ENCODE measurements at places on chromosomes 5 and 9. TPM values are rescaled to one million over a fixed set of nuclear protein-coding genes. Genes with fewer than 3 reads are reported as not detected.
A peak's percentile ranks its signal among the peaks of the same experiment; 100 is the strongest.

GRCh38 chr5:139181835-139182452 is 16.2 kb downstream of the SIL1 start:
- H3K4me1 ChIP-seq = peaks cover 22% of the 10 kb centered on the region
- DNase-seq = no peak
- H3K4me3 ChIP-seq = no peak overlapping the region
- H3K27ac ChIP-seq = no peak overlapping the region
- peaks cover 9% of the 10 kb centered on the region for H3K27me3 ChIP-seq

- H3K4me1 ChIP-seq = peaks cover 21% of the 10 kb centered on the region
- H3K36me3 ChIP-seq = peaks cover 9% of the 10 kb centered on the region
- no peak overlapping the region for H3K4me3 ChIP-seq
Observed at GRCh38 chr9:137278721-137279711, 1.5 kb downstream of the TOR4A start.

DNA sequence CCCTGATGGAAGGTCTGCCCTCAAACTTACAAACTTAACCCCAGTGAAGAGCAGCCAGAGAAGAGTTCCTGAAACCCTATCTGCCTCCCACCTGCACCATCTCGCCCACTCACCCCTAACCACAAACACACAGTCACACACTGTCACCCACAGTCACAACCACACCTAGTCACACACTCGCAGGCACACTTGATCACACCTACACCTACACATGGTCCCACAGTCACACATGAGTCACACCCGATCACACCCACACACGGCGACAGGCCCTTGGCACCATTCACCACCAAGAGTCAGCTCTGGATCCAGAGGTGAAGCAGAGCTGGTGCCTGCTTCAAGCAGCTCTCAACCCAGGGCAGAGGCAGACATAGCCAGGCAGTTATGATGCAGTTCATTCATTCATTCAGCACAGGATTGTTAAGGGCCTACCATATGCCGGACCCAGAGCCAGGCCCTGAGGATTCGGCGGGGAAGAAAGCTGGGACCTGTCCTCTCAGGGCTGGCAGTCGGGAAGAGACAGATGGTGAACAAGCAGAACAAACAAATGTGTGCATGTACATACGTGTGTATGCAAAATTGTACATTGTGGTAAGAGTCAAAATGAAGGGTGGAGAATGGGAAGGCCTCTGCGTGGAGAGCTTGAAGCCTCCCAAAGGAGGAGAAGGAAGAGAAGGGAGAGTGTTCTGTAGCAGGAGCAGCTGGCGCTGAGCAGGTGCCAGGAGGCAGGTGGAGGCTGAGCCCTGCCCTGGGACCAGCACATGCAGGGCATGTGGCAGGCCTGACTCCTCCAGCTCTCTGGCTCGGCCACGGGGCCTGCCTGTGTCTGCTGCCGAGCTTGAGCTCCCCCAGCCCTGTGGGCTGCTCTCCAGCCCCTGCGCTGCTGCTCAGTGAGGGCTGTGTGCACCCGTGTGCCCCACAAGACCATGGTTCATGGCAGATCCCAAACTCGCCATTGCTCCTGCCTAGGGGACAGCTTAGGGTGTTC is 6.4 kb downstream of the TSPAN17 start:
- no peak for DNase-seq
- H3K4me3 ChIP-seq = peak overlapping the region; percentile 29
- peak overlapping the region; percentile 21 for H3K27ac ChIP-seq
- peaks cover 22% of the 10 kb centered on the region for H3K27me3 ChIP-seq

DNA sequence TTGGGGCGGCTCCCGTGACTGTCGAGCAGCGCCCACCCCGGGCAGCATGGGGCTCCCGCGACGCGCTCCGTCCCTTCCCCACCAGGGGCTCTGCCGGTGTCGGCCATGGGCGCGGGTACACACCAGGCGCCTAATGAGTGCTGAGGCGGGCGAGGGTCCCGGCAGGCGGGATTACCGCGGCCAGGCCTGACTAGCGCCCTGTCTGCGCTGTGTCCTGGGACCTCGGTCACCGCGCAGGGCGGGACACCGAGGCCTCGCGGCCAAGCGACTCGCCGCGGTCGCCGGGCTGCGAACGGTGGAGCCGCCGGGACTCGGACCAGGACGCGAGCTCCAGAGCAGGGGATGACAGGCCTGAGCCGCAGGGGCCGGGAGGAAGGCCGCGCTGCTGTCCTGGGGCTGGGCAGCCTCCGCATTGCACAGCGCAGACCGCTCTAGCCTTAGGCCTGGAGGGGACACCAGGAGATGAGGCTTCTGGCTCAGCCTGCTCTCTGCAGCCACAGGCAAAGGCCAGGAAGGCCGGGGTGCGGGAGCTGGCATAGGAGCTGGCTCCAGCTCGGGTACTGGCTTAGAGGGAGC is 14.1 kb downstream of the LCN10 start:
- peak; percentile 52 for DNase-seq
- peaks cover 23% of the 10 kb centered on the region for H3K4me1 ChIP-seq
- H3K36me3 ChIP-seq = peaks cover 22% of the 10 kb centered on the region

DNA sequence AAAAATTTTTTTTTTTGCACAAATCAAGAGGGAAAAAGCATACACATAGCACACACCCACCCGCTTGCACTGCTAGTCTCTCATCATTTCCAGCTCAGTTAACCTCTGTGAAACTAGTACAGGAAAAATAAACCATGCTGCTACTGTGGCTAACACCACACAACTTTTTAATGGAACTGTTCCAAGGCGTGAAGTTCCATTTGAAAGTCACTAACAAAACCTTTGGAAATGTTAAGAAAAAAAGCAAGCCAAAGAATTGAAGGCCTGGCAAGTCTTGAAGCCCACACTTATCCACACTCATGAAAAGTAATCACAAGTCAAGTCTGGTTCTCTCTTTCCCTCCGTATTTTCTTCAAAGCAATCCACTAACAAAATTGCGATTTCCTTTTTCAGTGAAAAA is 116.3 kb downstream of the FANCC start:
- no peak overlapping the region for H3K4me3 ChIP-seq
- no peak overlapping the region for H3K27ac ChIP-seq
- no peaks in the 10 kb centered on the region for H3K36me3 ChIP-seq
- no peak for DNase-seq
- no peaks in the 10 kb centered on the region for H3K4me1 ChIP-seq

- peaks cover 26% of the 10 kb centered on the region for H3K4me1 ChIP-seq
- H3K27ac ChIP-seq = peak within 1 kb of the TSS; percentile 81
- H3K27me3 ChIP-seq = peaks cover 10% of the 10 kb centered on the region
- peak; percentile 88 for DNase-seq
Observed at GRCh38 chr5:135398855-135399793, at the start of gene MACROH2A1. Gene MACROH2A1 (minus strand): TSS chr5:135399231. CDS start chr5:135389093, 10,138 bp downstream.

DNA sequence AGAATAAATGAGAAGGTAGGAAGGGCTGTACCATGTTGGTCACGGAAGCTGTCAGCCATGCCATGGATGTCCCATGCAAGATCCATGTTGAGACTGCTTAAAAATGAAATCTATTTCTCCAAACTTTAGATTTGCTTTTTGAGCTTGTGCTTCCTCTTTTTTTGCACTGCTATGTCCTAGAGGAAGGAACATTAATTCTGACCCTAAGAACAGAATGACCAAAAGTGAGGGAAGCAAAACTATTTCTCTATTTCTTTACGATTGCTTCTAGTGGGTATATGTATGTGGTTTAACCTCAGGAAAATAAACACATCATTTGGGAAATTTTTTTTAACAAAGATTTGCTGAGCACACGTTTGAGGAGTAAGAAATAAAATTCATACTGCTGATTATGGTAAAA is 84.6 kb downstream of the USP20 start:
- H3K27ac ChIP-seq = no peak overlapping the region
- no peak overlapping the region for H3K4me3 ChIP-seq
- no peaks in the 10 kb centered on the region for H3K27me3 ChIP-seq
- no peak for DNase-seq

DNA sequence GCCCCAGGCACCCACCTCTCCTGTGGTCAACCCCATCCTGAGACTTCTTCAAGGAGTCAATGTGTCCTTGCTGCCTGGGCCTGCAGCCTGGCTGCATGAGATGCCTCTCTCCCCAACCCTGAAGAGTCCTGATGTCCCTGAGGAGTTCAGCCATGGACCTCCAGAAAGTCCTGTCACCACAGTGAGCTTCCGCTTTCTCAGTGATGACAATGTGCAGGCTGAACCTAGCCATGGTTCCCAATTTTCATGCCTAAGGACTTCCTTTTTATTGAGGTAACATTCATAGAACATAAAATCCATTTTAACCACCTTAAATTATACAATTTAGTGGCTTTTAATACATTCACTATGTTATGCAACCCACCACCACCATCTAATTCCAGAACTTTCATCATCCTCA is 29.1 kb downstream of the DAP start:
- peaks cover 68% of the 10 kb centered on the region for H3K4me1 ChIP-seq
- peaks cover 41% of the 10 kb centered on the region for H3K36me3 ChIP-seq
- H3K27ac ChIP-seq = no peak overlapping the region
- DNase-seq = no peak
- H3K27me3 ChIP-seq = peaks cover 8% of the 10 kb centered on the region

GRCh38 chr5:123880875-123881274 is 368.9 kb downstream of the CSNK1G3 start:
- no peaks in the 10 kb centered on the region for H3K27me3 ChIP-seq
- H3K36me3 ChIP-seq = no peaks in the 10 kb centered on the region
- no peak for DNase-seq
- H3K4me1 ChIP-seq = peaks cover 25% of the 10 kb centered on the region

DNA sequence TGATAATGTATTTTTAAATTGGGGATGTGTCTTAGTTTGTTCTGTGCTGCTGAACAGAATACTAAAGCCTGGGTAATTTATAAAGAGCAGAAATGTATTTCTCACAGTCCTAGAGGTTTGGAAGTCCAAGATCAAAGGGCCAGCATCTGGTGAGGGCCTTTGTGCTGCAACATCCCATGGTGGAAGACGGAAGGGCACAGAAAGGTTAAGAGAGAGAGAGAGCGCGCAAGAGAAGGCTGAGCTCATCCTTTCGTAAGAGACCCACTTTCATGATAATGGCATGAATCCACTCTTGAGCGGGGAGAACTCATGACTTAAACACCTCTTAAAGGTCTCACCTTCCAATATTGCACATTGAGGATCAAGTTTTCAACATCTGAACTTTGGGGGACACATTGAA is 79.1 kb upstream of the GOLM1 start:
- H3K4me3 ChIP-seq = no peak overlapping the region
- no peaks in the 10 kb centered on the region for H3K36me3 ChIP-seq
- no peak for DNase-seq
- peaks cover 2% of the 10 kb centered on the region for H3K27me3 ChIP-seq
- no peak overlapping the region for H3K27ac ChIP-seq
- H3K4me1 ChIP-seq = no peaks in the 10 kb centered on the region

DNA sequence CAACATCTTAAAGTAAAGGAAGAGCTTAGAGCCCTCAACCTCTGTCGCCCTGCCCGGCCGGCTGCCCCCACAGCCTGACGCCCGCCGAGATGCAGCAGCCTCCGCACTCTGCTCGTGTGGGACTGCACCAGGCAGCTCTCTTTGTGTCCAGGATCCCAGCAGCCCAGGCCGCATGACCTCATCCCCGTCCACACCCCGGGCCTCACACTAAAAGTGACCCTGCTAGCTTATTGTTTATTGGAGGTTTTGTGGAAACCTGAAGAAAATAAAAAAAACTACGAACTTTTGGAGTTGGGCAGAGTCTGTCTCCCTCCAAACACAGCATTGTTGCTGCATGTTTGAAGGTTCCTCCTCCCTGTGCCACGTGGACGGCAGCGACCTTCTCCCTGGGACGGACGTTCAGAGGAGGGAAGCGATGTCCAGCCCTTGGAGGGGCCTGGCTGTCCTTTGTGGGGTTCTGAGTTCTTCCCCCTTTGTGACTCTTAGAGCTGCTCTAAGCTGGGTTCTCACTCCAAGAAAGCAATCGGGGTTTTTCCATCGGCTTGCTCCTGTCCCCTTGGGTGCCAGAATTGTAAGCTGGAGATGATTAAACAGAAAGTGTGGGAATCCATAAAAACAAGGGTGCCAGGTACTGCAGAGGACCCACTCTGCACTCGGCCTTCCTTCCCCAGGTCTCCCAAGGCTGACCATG is 103.5 kb upstream of the COL5A1 start:
- H3K4me1 ChIP-seq = no peaks in the 10 kb centered on the region
- no peaks in the 10 kb centered on the region for H3K27me3 ChIP-seq

DNA sequence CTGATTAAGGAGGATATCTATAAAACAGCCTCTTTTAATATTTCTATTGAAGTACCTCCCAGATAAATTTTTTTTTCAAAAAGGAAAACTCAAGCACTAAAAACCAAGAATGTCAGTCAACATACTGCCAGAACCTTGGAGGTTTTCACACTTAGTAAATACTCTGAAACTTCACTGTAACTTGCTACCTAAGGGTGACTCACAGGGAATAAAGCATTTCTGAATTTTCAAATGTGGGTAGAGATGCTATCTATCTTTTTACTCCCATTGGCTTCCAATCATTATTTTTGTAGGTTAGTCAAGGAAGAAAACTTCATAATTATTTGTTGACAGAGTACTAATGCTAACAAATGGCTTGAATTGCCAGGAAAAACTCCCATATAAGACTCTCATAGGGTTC is 46.1 kb downstream of the SLC25A46 start:
- DNase-seq = no peak
- H3K4me3 ChIP-seq = no peak overlapping the region
- no peaks in the 10 kb centered on the region for H3K27me3 ChIP-seq
- no peaks in the 10 kb centered on the region for H3K4me1 ChIP-seq

DNA sequence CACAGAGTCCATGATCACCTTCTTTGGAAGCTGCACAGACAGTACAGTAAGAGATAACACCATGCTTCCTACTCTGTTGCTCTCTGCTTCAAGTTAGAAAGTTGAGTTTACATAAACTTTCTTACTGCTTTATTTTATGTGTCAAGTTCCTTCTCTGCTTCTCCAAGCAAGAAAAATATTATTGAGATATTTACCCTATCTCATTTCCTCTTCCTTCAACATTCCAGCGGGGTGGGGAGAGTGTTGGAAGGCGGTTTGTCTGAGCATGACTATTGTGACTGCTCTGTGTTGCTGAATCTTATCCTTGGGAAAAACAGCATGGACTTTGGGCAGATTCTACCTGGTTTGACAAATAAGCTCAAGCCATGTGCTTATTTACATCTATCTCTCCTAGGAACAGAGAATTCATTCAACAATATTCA is 66.9 kb upstream of the EPB41L4A start:
- H3K4me1 ChIP-seq = peaks cover 16% of the 10 kb centered on the region
- no peaks in the 10 kb centered on the region for H3K36me3 ChIP-seq
- H3K27me3 ChIP-seq = no peaks in the 10 kb centered on the region
- peak overlapping the region; percentile 83 for H3K27ac ChIP-seq

DNA sequence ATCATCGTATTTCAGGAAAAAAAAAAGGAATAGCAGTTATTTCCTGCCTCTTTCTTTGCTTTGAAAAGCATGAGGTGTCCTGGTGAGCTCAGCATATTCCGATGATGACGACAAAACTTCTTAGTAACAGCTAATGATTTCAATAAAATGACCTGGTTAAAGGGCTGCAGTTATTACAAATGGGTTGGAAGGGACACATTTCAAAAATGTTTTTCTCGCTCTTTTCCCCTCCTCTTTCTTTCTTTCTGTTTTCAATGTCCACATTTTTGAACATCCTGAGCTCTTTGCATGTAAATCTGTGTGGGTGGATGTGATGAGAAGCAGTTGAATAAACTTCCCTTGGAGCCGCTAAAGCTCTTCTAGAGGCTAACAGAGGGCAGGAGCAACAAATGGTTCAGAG is 186.8 kb upstream of the SLC27A6 start:
- peaks cover 38% of the 10 kb centered on the region for H3K4me1 ChIP-seq
- no peak overlapping the region for H3K4me3 ChIP-seq
- peak overlapping the region; percentile 2 for H3K27ac ChIP-seq
- no peaks in the 10 kb centered on the region for H3K36me3 ChIP-seq
- DNase-seq = no peak

The SLC25A48 gene
- not detected for total RNA-seq

The NUP214 gene
- total RNA-seq = 60.8 TPM

The GDA gene
- 0.23 TPM for total RNA-seq

The PTBP3 gene
- 94.0 TPM for total RNA-seq

The BTNL9 gene
- 24.3 TPM for total RNA-seq

The PCDHGB2 gene
- 11.1 TPM for total RNA-seq

The SOX30 gene
- total RNA-seq = 0.15 TPM
